ENCODE measurements at places on chromosomes 5 and 9.

DNA sequence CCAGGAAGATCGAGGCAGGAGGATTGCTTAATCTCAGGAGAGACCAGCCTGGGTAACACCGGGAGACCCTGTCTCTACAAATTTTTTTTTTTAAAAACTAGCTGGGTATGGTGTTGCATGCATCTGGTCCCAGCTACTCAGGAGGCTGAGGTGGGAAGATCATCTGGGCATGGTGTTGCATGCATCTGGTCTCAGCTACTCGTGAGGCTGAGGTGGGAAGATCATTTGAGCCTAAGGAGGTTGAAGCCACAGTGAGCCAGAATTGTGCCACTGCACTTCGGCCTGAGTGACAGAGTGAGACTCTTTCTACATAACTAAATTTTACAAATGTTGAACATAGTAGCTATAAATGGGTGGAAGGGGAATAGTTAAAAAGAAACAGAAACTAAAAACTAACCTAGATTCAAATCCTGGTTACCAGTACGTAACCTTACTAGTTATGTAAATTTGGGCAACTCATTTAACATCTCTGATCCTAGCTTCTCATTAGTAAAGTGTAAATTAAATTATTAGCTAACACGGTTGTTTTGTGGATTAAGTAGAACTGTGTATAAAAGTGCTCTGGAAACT is 41.7 kb downstream of the TMEM161B start:
- no peak for DNase-seq

GRCh38 chr5:87924436-87924835 is 344.2 kb downstream of the TMEM161B start:
- DNase-seq, result no peak

GRCh38 chr5:135211083-135211790 is 177.2 kb upstream of the PITX1 start:
- DNase-seq, result no peak

DNA sequence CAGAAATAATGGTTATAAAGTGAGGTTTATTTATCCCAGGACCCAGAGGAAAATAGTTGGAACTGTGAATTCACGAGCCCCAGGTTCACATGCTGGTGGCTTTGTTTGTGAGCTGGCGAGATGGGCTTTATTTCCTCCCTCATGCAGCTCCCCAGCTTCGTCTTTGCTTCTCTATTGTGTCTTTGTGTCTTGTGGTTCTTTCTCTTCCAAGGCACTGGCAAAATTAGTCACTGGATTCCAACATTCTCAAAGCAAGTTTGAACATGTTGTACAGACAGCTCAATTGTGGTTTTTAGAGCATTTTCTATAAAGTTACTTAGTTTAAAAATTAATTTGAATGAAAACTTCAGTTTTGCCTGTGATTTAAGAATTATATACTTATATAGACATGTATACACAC is 7.2 kb downstream of the NDUFS6 start:
- no peak for DNase-seq

- no peak for DNase-seq
Observed at GRCh38 chr5:34005211-34005610, 2.6 kb downstream of the AMACR start.

GRCh38 chr9:7341571-7341970 is 458.0 kb downstream of the DMAC1 start:
- DNase-seq, result no peak

- DNase-seq, result no peak
Observed at GRCh38 chr5:109992264-109992915, 302.7 kb downstream of the MAN2A1 start.

- no peak for DNase-seq
Observed at GRCh38 chr9:87201351-87201751, 254.0 kb upstream of the GAS1 start.

All from activated gamma-delta T cell treated with Interleukin-2 at 50 U/mL for 16 hours (primary cell).